Stimulated activated CD4-positive, alpha-beta T cell treated with anti-CD3 and anti-CD28 coated beads, Interleukin-1b, Interleukin-23, amount 100 ng/mL, for 24 hours (primary cell): ENCODE measurements at places on chromosomes 12 and 14.

DNA sequence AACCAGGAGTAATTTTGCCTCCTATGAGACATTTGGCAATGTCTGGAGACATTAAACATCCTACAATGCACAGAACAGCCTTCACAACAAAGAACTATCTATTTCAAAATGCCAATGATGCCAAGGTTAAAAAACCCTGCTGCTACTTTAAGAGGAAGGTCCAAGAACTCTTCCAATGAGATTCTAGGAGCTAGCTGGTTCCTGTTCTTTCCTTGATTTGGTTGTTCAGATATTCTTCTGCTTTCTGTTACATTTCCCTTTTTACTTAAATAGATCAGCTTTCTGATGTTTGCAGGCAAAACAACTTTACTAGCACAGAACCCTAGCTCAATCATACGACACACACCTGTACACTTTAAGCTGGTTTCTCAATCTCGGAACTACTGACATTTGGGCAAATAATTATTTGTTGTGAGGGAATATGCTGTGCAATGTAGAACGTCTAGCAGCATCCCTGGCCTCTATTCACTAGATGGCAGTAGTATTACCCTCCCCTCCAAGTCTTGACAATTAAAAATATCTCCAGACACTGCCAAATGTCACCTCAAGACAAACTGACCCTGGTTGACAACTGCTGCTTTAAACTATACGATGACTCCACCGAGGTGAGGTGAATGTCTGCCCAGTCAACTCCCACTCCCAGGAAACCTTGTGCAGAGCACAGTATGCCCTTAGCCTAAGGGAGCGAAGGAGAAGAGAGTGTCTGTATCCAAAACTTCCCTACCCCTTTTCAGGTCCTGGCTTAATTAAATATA, 4.4 kb downstream of the BLTP3B start:
- no peak for DNase-seq

DNA sequence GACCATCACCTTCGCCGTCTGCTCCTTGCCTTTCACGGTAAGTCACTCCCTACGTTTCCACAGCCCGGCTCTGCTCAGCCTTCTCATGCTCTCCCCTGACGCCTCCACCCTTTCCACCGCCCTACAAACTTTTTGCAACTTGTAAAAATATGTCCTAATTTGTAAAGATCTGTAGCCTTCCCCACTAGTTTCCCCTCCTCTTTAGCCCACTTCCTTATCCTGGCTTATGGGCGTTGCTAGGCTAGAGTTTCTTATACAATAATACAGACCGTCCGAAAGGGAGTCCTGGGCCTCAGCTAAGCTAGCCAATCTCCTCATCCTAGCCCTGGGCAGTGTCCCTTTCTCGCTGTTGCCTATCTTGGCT, 1.2 kb downstream of the PTGER2 start:
- no peak for DNase-seq

DNA sequence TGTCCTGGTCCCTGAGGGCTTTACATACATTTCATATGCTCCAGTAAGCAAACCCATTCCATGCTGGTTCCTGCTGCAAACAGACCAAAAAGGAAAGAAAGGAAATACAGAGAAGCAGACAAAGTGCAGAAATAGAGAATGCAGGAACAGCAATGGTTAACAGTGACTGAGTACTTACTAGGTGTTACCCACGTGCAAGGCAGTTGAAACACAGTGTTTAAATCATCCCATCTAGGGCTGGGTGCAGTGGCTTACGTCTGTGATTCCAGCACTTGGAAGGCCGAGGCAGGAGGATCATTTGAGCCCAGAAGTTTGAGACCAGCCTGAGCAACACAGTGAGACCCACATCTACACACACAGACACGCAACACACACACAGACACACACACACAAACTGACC, 21.2 kb upstream of the NINJ2 start:
- no peak for DNase-seq

DNA sequence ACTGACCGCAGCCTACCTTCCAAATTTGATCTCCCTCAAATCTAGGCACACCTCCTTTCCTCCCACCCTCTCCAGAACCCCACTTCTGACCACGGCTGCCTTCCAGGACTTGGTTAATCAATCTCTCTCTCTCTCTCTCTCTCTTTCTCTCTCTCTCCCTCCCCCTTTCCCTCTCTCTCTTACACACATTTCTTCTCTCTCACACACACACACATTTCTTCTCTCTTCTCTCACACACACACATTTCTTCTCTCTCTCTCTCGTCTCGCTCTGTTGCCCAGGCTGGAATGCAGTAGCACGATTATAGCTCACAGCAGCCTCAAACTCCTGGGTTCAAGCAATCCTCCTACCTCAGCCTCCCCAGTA, 521 bp upstream of the GMFB start:
- DNase-seq: no peak

DNA sequence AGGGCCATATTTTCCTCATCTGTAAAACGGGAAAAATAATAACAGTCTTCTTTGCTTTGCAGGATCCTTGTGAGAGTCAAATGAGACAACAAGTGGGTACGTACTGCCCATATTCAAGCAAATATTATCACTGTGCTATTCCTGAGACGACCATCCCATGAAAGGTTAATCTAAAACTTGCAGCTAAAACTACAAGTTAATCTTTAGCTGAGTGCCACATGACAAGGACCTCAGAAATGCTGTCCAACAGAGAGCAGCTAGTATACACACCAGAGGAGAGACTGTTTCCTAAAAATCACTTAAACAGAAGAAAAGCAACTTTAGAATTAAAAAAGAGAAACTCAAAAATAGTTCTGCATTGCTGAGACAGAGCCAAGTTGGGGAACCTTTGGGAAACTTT, 162.7 kb upstream of the TMTC2 start:
- no peak for DNase-seq

DNA sequence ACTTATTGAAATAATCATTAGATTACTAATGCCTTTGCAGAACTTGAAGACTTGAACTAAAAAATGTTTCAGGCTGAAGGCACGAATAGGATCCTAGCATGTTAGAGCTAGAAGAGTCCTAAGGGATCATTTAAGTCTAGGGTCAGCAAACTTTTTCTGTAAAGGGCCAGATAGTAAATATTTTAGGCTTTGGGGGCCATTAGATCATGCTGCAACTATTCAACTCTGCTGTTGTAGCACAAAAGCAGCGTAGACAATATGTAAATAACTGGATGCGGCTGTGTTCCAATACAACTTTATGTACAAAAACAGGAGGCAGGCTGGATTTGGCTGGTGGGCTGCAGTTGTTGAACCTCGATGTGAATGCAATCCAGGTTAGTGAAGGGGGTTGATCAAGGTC, 221.7 kb downstream of the ATP23 start:
- DNase-seq: no peak

DNA sequence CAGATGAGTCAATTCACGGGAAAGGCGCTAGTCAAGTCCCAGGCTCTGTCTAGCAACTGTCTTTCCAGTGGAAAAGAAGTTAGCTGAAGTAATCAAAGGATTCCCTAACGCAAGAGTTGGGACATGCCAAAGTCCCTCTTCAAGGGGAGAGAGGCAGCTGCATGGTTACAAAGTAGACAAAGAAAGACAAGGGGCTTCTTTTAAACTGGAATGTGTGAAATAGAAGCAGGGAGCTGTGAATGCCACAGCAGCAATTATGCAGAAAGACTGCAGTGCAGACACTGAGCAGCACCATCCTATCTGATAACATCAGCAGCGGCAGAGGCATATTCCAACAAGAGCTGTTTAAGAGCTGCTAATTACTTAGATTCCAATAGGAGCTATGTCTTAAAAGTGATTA, 12.5 kb upstream of the CIPC start:
- DNase-seq: no peak

DNA sequence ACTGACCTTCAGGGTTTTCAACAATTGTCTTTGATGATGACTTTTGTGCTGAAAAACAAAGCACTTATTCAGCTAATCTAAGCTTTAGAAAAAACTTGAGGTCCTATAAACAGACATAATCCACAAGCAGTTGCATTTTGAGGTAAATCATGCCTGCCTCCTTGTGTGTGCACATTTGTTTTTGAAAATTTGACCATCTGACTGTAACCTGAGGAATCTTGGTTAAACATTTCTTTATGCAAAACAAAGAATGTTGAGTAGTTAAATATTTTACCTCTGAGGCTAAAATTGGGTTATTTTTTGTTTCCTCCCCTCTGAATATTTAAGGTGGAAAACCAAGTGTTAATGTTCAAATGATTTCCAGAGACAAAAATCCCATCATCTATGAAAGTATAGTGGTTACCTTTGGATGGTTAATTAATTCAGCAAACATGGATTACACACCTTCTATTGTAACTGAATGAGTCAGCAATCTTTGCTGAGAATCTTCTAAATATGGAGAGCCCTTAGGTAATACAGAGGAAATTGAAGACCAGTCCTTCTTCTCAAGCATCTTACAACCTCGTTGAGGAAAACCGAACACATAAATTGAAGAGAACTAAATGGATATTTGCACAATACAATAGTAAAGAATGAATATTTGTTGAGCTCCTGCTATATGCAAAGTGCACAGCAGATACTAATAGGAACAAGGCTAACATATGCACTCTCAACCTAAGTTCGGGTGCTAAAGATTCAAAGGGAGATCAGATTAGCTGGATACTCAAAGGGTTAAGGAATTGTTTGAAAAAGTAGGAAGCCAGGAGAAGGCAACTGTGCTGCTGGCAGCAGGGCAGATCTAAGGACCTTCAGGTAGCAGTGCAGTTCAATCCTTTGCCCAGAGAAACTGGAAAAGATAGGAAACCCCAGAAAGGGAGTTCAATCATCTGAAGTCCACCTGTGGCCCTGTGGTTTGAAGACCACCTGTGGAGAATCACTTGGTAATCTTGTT, 115.2 kb downstream of the BMP4 start:
- no peak for DNase-seq

DNA sequence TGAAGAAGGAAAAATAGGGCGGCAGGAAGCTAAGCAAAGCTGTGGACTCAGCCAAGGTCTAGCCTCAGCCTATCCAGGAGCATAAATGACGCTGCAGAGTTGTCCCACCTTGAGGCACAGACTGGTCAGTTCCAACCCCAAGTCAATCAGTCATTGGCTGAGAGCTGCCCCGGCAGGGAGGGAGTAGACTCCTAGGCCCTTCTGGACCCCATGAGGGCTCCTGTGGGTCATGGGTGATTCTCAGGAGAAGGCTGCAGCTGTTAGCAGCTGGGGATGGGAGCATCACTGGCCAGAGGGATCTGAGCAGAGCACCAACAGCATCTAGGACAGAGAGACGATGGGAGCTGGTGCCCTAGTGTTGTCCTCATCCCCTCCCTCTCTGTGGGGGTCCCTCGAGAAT, 51.8 kb upstream of the ESRRB start:
- no peak for DNase-seq

DNA sequence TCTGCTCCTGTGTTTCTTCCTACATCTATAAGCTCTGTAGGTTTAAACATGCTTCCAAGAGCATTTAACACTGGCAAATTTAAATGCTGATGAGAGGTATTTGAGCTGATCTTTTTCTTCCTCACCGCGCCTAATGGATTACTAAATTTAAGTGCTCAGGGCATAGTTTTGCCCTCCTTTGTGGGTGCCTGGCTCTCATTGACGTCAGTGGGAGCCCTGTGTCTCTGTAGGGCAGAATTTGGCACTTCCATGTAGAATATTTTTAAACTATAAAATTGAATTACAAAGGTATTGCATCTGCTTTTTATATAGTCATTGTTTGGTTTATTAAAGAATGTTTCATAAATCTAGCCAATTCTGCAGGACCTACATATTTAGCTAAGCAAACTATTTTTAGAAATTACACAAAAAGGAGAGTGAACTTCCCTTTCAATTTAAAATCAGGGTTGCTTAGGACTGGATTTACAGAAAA, 444.8 kb downstream of the AEBP2 start:
- DNase-seq: no peak

GRCh38 chr12:110743571-110744093, 941 bp upstream of the PPP1CC start:
- no peak for DNase-seq

GRCh38 chr14:49512571-49512970, 73.6 kb downstream of the RPS29 start:
- no peak for DNase-seq

- no peak for DNase-seq
These were observed 10.6 kb downstream of the EML1 start for GRCh38 chr14:99803803-99804202.

DNA sequence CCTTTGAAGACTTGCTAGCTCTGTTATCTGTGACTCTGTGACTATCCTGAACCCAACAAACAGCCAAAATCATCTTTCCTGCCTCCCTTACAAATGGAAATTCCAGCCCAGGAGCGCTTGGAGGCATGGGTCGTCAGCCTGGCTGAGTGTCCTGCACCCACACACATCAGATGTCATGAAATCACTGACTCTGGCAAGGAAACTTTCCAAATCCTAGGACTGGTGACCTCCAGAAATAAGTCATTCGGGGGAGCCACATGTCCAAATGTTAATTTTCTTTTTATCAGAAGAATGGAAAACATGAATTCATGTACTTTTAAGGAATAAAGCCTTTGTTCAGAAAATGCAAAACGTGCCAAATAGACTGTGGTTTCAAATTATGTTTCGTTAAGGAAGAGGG, 96.3 kb upstream of the EVL start:
- DNase-seq: no peak

- DNase-seq: no peak
These were observed 38.2 kb downstream of the NCKAP5L start for GRCh38 chr12:49789992-49790391.

GRCh38 chr14:39015964-39016577, 87.0 kb downstream of the SEC23A start:
- DNase-seq: no peak

- no peak for DNase-seq
These were observed 94.8 kb downstream of the LRP6 start for GRCh38 chr12:12171991-12172511.

DNA sequence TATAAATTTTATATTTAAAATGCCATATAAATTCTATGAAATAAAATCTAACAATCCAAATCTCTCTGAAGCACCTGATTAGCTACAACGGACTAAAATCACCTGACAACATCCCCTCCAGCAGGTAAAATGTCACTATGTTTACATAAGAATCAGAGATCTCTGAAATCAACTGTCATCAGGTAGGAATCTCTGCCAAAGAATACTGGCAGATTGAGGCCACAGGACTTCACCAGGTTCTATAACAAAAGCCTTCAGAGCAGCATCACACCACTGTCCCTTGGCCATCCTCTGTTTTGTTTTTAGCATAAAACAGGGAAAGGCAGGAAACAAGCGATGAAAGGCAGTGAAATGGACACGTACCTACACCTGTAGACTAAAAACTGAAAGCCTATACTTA, 22.1 kb downstream of the FGD6 start:
- DNase-seq: no peak

- peak; percentile 3 for DNase-seq
These were observed 553 bp downstream of the TRIM9 start for GRCh38 chr14:51094282-51094821.

- DNase-seq: no peak
These were observed 49.7 kb downstream of the CCDC91 start for GRCh38 chr12:28239918-28240317.

GRCh38 chr12:41962171-41962572, 182.5 kb downstream of the GXYLT1 start:
- DNase-seq: no peak

- DNase-seq: peak; percentile 10
These were observed 50.7 kb downstream of the TPCN1 start for GRCh38 chr12:113271853-113272561.

- no peak for DNase-seq
These were observed 197.5 kb downstream of the TSPAN9 start for GRCh38 chr12:3274664-3275063.

- DNase-seq: no peak
These were observed 33.6 kb downstream of the HCAR2 start for GRCh38 chr12:122669397-122670070.
